CD8-positive, alpha-beta memory T cell (primary cell): ENCODE measurements at places on chromosomes 12 and 14. TPM values are rescaled to one million over a fixed set of nuclear protein-coding genes. Genes with fewer than 3 reads are reported as not detected.

Gene CACNA1C
- total RNA-seq = 0.04 TPM

- peak; percentile 44 for DNase-seq
Observed at GRCh38 chr12:4251216-4251891, 22.2 kb upstream of the CCND2 start.

GRCh38 chr12:95037906-95038305 is 34.4 kb upstream of the NDUFA12 start:
- no peak for DNase-seq

DNA sequence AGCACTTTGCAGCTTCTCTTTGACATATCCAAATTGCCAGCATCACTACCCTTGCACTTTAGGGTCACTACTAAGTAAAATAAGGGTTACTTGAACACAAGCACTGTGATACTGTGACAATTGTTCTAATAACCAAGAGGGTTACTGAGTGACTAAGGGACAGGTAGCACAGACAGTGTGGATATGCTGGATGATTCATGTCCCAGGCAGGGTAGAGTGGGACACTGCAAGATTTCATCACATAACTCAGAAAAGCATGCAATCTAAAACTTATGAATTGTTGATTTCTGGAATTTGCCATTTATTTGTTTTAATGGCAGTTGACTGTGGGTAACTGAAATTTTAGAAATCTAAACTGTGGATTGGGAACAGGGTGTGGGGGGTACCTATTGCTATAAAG is 218.8 kb downstream of the KITLG start:
- no peak for DNase-seq

Gene KLRC1
- total RNA-seq = 12.9 TPM

Gene B4GALNT1
- total RNA-seq = 4.1 TPM

DNA sequence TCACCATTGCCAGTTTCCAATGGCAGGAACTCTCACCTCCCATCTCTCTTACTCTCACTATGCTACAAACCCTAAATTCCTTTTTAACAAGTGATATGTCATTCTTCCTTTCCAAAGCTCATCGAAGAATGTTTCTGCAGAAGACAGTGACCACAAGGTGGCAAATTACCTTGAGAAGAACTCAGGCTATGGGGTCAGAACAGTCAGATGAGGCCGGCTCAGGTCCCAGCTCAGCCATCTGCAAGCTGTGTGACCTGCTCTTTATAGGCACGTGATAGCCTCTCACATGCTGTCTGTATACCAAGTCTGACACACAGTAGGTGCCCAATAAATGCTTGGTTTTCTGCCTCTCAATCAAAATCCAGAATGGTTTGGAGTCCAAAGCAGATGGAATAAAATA is 80.7 kb downstream of the FOXN3 start:
- no peak for DNase-seq

Gene SLC17A8
- total RNA-seq = not detected

DNA sequence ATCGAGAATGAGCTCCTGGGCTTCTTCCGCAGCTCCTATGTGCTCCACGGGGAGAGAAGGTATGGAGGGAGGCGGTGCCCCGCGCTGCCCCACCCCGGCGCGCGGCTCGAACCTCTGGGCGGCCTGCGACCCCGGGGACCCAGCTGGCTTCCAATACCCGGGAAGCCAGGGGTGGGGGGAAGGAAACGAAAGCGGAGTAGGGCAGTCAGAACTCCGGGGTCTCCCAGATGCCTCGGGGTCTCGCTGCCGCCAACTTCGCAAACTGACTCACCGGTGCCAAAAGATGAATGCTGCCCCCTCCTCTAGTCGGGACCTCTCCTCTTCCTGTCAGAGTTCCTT is 1.3 kb downstream of the TRHDE start:
- no peak for DNase-seq

Gene PRIMA1
- not detected for total RNA-seq

Gene PLEKHH1
- 0.77 TPM for total RNA-seq

GRCh38 chr12:48183091-48183875 is at the start of gene CCDC184:
CCDC184 (plus strand) TSS chr12:48183644; CDS start chr12:48184123, 479 bp downstream.
- peak; percentile 91 for DNase-seq

DNA sequence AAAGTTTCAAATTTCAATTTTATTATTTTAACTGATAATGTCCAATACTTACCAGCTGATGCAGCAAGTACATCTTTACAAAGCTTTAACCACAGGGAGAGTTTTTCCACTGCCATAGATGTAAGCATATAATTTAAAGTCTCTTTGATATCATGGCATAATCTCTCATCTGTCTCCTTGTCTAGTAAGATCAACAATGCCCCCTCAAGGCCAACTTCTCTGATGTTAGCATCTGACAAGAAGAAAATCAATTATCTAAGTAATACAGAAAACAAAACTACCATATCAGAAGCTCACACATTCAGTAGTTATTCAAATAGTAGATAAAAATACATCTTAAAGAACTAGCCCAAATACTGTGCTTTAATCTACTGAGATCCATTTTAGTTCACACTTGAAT is 94.2 kb downstream of the HEATR5A start:
- DNase-seq = no peak

DNA sequence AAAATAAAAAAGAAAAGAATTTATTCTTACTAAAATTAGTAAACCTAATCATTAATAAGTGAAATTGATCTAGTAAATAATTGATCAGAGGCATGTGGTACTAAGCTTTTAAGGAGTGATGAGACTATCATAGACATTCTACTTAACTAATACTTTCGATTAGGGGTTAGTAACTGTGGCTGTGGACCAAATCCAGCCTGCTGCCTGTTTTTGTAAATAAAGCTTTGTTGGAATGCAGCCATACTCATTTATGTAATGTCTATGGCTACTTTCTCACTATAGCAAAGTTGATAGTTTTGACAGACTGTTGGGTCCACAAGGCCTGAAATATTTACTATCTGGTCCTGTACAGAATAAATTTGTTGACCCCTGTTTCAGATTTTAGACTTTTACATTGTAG is 63.2 kb downstream of the PLEKHA5 start:
- no peak for DNase-seq

DNA sequence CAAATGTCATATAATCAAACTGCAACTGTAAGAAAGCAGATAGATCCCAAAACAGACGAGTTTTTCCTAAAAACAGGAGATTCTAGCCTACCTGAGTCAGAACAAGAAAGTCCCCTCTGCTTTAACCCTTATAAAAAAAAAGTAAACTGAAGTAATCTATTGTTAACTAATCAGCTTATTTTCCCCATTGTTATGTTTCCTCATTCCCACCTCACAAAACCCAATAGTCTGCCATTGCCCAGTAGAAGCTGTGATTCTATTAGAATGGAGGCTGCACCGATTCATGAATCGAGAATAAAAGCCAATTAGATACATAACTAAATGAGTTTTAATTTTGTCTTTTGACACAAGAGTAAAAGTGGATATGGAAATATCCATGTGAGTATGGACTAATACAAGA is 115.4 kb downstream of the MED13L start:
- no peak for DNase-seq

DNA sequence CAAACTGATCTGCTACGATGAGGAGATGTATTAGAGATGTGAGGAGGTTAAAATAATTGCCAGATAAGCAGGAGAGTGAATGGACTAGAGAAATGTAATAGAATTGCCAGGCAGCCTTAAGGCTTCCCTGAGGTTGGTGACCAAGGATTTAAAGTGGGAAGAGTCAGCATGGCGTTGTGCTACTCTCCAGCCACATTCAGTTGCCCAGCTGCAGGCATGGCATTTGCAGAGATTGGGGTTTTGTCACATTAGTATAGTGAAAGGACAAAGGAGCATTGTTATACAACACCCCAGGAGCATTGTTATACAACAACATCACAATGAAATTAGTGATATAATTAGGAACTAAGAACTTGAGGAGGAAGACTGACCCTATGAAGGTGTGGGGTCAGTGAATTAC is 31.7 kb downstream of the MARK3 start:
- no peak for DNase-seq

Gene ACSM4
- total RNA-seq = not detected

DNA sequence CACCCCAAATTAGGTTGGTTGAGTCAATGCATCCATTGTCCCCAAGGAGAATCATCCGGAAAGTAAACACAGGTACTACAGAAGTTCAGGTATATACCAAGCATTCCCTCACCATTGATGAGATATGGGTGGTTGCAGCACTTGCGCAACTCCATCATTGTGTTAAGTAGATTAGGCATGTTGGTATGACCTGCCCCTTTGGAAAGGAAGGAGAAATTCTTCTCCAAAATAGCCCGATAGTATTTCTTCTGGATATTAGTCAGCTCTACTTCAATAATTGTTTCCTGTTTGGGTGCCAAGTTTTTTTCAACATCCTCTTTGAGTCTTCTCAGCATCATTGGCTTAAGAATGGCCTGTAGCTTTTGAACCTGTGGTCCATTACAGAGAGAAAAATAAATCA is 21.3 kb upstream of the SUPT16H start:
- no peak for DNase-seq

Gene CDKN3
- 33.8 TPM for total RNA-seq

Gene TMEM233
- not detected for total RNA-seq

Gene CMKLR1
- 0.66 TPM for total RNA-seq
